ENCODE measurements at places on chromosomes 16 and 17.

GRCh38 chr17:704111-704864, 10.4 kb downstream of the VPS53 start:
- no peak for DNase-seq

DNA sequence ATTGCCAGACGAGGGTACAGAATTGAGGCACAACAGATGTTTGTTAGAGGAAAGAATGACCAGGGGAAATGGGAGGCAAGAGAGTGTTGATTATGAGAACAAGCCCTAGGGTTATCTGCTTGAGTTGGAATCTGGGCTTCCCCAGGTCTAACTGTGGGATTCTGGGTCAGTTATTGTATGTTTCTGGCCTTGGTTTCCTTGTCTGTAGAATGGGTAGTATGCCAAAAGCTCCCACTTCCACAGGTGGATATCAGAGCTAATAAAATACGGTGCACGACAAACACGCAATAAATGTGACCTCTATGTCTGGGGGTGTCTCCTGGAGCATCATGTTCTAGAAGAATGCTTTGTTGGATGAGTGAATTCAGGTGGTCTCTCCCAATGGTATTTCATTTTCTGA, 517 bp downstream of the TMC5 start:
- DNase-seq, result no peak

GRCh38 chr17:69477204-69477902, 62.9 kb downstream of the MAP2K6 start:
- DNase-seq, result no peak

DNA sequence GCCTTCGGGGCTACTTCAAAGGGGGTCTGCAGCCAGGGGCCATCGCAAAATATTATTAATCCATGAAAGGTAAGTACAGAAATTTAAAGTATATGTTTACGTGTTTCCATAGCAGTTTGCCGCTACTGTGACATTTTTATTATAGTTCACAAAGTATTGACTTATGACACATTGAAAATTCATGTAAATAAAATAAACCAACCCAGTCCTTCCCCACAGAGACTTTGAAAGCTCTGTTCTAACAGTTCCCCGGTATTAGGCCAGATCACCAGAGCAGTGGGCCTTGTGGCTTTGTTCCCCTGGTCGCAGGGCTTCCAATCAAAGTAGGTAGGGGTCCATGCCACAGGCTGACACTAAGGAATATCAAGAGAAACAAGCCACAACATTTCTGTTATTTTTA, 13.9 kb downstream of the KIAA0753 start:
- DNase-seq, result no peak

GRCh38 chr16:28191364-28191960, 20.3 kb downstream of the XPO6 start:
- no peak for DNase-seq

GRCh38 chr16:4060009-4060408, 56.2 kb downstream of the ADCY9 start:
- DNase-seq, result no peak

DNA sequence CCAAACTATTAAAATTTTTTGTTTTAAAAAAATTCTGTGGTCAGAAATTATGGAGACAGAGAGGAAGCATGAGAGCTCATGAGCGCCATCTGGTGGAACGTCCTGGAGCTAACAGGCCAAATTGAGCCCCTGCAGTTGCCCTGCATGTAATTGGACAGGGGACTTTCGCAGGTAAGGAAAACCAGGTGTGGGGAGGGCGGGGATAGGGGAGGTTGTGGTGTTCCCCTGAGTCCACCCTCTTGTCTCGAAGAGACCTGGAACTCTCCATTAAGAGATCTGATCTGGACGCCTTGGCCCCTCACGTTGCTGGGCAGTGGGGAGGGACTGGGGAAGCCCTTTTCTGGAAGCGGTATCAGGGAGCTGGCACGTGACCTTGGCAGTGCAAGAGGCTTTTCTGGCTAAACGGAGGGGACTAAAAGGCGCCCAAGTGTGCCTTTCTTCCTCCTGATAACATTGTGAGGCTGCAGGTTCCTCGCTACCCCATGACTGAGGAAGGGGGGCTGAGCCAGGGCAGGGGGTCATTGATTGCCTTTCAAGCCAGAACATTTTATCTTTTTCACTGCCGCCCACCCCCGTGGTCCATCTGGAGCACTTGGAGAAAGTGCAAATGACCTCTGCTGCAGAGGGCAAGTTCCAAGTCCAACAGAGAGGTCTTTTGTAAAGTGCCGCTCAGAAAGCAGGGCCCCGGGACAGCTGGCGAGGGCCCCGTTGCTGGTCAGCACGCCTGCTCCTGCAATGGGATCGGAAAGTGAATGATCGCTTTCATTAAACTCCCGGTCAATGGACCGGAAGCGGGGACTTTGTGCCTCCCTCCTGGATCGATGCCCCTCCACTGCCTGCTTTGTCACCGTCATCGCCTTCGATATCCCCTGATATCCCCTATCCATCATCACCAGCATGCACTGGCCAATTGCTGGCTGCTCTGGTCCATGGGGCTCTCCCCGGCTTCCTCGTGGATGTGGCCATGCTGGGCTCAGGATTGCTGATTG, 18.4 kb downstream of the PDILT start:
- DNase-seq, result peak; percentile 65

DNA sequence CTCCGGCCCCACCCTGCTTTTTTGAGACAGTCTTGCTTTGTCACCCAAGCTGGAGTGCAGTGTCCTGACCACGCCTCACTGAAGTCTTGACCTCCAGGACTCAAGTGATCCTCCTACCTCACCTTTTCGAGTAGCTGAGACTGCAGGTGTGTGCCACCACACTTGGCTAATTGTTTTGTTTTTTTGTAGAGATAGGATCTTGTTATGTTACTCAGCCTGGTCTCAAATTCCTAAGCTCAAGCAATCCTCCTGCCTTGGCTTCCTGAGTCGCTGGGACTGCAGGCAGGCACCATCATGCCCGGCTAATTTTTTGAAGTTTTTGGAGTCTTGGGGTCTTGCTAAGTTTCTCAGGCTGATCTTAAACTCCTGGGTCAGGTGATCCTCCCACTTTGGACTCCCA, 206.7 kb downstream of the SHISA9 start:
- DNase-seq, result no peak

DNA sequence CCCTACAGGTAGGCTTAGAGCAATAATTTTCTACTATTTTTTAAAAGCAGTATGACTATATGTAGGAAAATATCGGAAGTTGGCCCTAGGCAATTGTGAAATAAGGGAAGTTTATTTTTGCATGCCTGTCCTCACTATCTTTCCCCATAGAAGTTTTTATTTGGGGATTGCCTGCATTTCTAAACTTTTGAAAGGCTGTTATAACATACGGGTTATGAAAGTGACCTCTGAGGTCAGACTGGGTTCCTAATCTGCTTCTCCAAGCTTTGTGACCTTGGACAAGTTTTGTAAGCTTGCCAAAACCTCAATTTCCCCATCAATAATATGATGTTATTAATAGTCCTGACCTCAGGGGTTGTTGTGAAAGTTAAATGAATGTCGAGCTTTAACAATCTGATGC, 67.1 kb downstream of the ARHGAP44 start:
- no peak for DNase-seq

DNA sequence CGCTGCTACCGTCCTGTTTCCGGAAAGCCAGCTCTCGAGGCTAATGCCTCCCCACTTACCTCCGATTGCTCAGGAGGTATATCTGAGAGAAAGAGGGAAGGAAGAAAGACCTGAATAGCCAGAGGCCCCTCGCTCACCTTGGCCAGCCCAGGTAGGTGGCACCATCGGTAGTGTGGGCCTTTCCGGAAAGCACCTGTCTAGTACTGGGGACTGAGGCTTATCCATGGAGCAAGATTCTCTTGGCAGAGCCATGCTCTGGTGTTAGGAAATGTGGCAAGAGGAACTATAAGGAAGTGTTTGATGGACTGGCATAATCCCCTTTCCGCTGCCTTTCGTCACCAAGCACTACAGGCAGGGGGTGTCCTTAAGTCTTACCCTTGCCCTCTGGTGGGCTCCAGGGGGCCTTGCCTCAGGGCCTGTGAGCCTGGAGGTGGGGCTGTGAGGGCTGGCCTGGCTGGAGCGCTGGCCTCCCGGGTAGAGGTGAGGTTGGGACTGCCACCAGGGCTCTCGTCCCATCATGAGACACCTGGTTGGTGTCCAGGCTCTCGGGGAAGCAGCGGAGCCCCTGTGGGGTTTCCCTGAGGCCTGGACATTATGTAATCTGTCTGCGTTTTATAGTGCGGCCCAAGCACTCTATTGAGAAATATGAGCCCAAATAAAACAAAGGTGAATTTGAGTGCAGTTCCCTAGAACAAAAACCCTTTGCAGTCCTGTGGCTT, 2.9 kb downstream of the CMIP start:
- DNase-seq, result no peak

- peak; percentile 16 for DNase-seq
These were observed 21.4 kb downstream of the ENPP7 start for GRCh38 chr17:79752175-79752574.

DNA sequence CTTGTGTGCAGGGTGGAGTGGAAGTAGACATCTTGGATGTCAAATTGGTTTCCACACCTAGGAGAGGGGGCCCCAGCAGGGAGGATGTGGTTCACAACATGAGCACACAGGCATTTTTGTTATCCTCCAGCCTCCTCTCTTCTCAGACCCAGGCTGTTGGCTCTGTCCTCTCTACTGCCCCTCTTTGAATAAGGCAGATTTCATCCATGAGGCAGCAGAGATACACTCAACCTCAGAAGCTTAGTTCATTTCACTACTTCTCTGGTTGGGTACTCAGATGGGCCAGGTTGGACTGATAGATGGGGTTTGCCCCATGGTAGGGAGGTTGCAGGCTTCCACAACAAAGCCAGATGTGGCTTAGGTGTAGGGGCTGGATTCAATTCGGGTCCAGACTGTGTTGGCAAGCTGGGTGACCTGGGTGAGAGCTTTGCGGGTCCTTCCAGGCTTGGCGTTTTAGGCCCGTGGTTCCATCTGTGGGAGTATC, 22.2 kb upstream of the NFATC3 start:
- no peak for DNase-seq

DNA sequence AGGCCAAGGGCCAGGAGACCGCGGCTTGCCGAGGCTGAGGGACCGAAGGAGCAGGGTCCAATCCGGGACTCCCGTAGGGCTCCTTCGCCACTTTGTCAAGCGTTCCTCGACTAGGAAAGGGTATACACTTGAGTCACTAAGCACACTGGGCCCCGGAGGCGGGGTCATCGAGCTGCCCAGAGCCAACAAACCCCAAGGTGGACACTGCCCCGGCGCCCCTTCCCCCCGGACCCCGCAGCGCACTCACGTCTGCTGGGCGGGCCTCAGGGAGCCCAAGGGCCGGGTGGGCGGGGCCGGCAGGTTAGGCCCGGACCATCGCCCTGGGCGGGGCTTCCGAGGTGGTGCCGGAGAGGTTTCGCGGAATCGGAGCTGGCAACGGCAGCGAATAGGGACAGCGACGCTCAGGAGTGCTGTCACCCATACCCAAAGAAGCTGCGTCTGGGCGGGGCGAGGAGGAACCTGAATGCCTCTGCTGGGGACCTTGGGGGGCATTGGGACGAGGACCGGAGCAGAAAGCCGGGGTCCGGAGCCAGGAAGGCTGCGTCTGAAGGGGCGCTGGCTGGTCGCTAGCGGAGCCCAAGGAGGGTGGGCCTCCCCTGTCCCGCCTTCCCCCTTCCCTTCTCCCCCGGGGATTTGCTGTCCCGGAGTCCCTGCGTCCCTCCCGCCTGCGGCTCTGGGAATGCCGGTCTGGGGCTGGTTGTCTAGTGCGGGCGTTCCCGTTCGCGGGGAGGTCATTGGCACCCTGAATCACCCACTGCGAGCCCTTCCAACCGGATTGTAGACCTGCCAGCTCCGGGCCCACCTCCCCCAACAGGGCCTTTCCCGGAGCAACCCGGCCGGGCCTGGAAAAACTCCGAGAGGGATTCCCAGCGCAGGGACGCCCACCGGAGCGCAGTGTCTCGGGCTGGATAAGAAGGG, 118.2 kb upstream of the SMURF2 start:
- peak; percentile 64 for DNase-seq

DNA sequence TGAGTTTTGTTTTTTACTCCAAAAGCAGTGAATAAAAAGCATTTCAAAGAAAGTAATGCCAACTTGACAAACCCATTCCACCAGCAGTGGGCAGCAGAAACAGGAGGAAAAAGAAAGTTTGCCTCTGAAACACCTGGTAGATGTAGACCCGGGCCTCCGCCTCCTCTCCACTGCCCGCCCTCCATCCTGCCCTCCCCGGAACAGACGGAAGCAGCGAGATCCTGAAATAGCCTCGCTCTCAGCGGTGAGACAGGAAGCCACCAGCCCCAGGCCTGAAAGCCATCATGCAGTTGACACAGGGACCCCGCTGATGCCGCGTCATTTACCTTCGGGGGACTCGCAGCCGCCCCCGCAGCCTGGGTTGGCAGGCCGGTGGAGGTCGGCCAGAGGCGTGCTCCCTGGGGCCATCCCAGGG, 67.8 kb downstream of the C16orf78 start:
- peak; percentile 27 for DNase-seq

DNA sequence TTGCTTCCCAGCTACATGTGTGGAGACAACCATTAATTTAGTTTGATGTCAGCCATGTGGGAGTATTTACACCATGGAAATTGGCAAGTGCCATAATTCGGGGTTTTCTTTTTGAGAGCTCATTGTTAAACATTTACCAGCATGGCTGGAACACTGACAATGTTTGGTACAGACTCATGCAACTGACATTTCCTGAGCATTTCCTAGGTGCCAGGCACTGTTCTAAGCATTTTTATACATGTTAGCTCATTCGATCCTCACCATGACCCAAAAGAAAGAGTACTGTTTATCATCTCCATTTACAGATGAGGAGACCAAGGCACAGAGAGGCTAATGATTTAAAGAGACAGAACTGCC, 86.9 kb downstream of the FOXL1 start:
- no peak for DNase-seq

DNA sequence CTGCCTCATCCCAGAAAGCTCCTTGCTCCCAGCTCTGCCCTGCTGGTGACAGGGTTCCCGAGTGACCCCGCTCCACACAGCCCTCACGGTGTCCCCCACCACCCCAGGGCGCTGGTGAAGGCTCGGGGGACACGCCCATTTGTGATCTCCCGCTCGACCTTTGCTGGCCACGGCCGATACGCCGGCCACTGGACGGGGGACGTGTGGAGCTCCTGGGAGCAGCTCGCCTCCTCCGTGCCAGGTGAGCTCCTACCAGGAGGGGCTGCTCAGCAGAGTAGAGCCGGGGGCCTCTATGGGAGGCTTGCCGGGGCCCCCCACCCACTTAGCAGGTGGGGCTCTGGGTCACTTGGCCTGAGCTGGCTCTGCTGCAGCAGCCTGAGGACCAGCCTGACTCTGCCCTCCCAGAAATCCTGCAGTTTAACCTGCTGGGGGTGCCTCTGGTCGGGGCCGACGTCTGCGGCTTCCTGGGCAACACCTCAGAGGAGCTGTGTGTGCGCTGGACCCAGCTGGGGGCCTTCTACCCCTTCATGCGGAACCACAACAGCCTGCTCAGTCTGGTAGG, 11.2 kb downstream of the GAA start:
- DNase-seq, result no peak
